Cerebellar nuclear complex (tissue), 1 donor: ENCODE measurements at places on chromosomes 7 and 10.

DNA sequence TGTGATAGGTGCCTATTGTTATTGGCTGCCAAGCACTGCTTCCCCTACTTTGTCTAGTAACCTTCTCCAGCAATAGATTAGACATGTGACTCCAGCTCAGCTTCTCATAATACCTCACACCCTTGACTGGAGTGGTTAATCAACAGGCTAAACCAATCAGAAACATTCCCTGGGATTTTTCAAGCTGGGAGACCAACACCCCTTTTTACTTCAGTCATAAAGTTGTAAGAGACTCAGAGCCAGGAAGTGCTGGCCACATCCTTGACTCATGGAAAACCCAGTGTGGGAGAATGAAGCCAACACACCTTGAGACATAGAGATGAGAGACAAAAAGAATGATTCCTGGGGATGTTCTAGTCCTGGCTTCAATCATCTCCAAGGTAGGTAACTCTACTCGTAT lies 62.6 kb upstream of the HECTD2 start:
- DNase-seq: no peak

GRCh38 chr7:92768501-92769393 lies 67.6 kb downstream of the CDK6 start:
- DNase-seq: peak; percentile 47

DNA sequence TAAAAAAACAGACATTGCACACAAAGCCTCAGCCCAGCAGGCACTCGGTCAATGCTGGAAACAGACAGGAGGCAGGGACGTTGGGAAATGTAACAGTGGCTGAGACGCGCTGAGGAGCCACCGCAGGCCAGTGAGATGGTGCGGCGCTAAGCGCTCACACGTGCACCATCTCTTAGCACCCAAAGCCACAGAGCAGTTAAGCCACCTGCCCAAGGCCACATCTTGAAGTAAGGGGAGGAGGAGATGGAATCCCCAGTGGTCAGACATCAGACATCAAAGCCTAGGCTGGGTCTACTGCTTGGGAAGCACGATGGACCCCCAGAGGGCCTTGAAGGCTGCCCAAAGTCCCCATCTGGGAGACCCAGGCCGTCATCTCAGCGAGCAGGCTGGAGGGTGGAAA lies 15.6 kb downstream of the LAT2 start:
- no peak for DNase-seq

DNA sequence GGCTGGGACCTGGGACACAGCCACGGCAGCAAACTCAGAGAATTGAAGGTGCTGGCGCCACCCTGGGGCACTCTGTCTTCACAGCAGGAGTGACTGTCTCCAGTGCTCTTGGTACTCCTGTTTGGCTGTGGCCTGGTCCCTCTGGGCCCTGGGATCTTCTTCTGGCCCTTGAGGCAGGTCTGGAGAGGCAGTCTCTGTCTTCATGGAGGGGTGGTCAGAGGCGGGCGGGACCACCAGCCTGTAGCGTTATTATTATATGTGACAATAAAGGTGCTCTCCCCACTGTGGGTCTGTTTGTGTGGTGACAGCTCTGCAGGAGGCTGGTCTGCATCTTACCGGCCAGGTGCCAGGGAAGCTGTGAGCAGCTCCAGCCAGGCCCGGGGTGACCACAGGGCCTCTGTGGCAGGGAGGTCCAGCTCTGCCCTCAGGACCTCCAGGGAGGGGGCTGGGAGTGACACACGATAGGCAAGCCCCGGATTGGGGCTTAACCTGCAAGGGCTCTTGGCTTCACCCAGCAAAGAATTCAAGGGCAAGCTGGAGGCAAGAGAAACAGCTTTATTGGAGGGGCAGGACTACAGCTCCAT lies 70.3 kb downstream of the MYL10 start:
- no peak for DNase-seq

GRCh38 chr10:92382631-92383030 lies 91.7 kb downstream of the MARCHF5 start:
- DNase-seq: no peak

DNA sequence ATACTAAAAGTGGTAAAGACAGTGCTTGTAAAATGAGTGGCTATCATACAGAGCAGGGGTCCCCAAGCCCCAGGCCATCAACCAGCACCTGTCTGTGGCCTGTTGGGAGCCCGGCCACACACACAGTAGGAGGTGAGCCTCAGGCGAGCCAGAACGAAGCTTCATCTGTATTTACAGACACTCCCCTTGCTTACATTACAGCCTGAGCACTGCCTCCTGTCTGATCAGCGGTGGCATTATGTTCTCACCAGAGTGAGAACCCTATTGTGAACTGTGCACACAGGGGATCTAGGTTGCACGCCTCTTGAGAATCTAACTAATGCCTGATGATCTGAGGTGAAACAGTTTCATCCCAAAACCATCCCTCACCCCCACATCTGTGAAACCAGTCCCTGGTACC lies 58.7 kb downstream of the ITGA8 start:
- no peak for DNase-seq

DNA sequence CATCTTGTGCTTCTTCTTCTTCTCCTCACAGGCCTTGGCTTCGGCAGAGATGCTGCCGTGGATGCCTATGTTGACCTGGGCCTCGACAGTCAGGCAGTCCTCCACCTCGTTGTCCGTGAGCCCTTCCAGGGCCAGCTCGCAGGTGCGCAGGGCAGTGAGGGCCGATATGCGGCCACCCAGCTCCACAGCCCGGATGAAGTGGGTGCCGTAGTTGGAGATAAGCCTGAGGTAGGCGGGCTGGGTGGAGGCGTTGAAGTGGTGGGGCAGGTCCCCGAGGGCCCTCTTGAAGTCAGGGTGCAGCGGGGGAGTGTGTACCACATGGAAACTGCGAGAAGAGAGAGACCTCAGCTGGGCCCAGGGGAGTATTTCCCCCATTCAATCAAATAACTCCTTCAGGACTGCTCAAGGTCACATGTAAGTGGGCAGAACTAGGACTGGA lies 3.7 kb downstream of the PRF1 start:
- no peak for DNase-seq

DNA sequence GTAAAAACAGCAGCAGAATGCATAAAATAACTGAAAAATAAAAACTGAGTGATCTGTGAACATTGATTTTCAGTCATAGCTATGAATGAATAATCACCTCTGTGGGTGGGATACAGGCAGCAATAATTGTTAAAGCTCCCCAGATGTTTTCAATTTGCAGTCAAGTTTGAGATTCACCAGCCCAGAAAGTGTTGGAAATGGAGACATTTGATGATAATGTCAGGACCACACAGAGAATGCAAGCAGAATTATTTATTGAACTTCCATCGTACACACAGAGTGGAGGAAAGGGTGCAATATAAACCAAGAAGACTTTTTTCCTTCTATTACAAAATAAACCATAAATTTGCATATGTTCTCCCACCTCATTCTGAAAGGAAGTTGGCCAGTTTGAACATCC lies 601.7 kb downstream of the ANKRD7 start:
- DNase-seq: no peak

DNA sequence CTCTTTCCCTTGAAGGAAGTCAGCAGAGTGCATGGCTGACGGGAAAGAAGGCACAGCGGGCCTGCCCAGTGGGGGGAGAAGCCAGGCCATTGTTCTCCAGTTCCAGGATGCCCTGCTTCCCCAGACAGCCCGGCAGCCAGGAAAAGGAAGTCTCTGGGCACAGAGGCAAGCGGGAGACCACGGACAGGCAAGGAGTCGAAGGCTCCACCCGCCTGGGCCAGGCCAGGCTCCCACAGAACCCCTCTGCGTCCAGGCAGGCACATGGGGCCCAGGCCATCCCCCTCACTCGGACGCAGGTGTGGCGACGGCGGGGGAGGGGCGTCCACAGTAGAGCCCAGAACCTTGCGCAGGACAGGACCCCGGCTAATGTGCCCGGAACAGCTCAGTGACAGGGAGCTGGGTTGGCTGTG lies 8.7 kb downstream of the GPR146 start:
- no peak for DNase-seq

GRCh38 chr10:15068802-15069201 lies 19.8 kb downstream of the ACBD7 start:
- no peak for DNase-seq

DNA sequence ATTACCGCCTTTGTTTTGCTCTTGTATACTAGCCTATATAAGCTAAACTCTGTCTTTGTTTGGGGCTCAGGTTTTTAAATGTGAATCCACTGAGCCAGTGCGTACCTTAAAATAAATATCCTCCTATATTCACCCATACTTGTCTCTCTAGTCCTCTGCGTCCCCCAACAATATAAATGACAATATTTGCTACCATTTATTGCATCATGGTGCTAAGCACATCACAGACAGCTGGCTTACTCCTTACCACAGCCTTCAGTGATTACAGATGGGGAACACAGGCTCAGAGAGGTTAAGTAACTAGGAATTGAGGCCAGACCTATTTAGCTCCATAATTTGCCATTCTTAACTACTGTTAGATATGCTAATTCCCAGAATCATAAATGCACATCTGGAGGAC lies 3.4 kb upstream of the ADCK2 start:
- DNase-seq: no peak

- no peak for DNase-seq
These were observed 45.2 kb upstream of the SEMA3D start for GRCh38 chr7:85232068-85232467.

DNA sequence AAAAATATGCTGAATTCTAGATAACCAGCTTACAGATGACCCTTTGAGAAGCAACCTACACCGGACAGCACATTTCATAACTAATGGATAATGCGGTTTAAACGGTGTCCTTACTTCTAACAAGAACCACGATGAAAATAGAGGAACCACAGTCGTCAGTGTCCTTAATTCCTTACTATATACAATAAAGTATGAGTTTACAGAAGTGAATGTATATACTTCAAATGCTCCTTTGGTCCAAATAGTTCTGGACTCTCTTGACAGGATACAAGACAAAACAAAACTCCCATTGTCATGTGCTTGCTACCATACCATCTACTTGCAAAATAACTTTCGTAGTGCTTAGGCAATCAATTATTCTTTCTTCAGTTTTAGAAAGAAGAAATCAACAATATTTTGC lies 2.4 kb downstream of the NAMPT start:
- DNase-seq: no peak

- DNase-seq: no peak
These were observed 4.6 kb upstream of the VGF start for GRCh38 chr7:101169838-101170551.

DNA sequence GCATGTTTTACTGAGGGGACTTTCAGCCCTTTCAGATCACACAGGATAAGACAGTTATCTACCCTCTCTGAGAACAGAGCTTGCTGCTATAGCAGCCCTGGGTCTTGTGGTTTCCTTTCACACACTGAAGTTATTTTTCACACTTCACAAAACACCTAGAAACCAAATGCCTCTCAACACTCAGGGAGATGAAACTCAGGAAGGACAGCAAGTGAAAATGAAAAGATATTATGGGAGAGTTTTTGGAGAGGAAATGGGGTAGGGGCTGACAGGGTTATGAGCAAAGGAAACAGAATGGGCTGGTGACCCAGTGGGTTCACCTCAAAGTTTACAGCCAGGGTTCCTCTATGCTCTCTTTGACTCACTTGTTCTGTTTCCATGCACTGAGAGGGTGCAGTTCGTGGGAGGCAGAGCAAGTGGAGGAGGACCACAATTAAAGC lies 17.0 kb upstream of the GIMAP2 start:
- DNase-seq: no peak

DNA sequence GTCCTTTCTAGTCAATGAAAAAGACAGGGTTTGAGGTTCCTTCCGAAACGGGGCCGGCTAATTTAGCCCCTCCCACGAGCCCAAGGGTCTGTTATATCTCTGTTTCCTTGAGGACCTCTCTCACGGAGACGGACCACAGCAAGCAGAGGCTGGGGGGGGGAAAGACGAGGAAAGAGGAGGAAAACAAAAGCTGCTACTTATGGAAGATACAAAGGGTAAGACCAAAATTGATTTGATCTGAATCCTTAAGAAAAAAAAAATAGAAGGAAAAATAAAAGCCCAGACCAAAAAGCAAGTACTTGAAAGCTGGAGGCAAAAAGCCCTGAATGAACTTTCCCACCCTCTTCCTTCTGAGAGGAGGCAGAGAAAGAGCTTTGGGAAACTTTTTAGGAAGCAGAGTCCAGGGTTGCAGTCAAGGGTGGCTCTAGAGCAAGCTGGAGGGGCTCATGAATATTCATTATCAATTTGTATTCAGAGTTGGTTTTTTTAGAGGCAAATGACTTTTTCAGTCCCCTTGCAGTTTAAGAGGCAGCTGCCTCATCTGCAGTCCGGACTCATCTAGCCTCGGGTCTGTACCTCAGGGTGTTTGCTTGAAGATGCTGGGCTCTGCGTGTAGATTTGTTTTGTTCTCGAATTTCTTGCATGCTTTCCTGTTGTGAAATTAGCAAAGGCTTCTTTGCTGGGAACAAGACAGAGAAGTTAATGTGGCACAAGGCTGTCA lies at the start of gene ENTPD1:
ENTPD1 (plus strand) TSS at position 123 of the 721 bp plus-strand sequence; CDS start at position 200, 77 bp downstream.
- DNase-seq: no peak

DNA sequence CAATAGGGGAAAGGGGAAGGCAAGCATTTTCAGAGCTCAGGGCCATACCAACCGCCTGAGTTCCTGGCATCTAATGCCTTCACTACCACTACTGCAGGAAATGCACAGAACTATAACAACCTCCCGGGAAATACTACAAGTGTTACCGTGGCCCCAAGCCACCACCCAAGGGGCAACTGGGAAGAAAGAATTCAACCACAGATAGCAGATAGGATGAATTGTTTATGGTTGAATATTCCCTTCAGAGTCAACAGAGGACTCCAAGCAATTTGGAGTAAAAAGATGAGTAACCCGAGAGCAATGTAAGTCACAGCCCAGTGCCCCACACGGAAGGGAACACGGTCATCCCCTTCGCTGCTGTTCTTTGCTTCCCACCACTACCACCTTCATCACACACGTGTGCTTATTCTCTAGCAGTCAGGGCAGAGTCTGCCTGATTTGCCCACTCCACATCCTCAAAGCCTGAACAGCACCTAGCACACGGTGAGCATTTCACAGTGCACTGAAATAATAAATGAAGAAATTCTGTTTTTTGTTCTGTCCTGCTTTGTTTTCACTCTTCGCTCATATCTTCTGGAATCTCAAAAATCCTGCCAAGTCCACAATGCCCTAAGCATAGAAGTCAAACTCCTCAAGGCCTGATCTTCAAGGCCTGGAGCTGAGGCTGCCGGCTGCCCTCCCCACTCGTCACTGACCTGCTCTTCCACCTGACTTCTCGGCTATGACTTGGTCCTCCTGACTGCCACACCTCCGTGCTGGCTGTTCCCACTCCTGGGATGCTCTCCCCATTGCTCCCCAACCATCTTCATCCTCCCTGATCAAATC lies 221.1 kb downstream of the KCNMA1 start:
- DNase-seq: no peak

GRCh38 chr7:149714910-149715471 lies 58.4 kb downstream of the ZNF467 start:
- no peak for DNase-seq

DNA sequence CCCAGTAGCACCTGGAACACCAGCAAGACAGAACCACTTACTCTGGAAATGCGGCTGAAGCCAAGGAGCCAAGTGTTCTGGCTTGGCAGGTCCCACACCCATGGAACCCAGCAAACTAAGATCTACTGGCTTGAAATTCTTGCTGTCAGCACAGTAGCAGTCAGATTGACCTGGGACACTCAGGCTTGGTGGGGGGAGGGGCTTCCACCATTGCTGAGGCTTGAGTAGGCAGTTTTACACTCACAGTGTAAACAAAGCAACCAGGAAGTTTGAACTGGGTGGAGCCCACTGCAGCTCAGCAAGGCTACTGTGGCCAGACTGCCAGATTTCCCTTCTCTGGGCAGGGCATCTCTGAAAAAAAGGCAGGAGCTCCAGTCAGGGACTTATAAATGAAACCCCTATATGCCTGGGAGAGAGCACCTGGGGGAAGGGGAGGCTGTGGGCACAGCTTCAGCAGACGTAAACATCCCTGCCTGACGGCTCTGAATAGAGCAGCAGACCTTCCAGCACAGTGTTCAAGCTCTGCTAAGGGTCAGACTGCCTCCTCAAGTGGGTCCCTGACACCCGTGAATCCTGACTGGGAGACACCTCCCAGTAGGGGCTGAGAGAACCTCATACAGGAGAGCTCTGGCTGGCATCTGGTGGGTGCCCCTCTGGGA lies 121.2 kb downstream of the MTERF1 start:
- DNase-seq: no peak
